ENCODE measurements at places on chromosomes 6 and 20. TPM values are rescaled to one million over a fixed set of nuclear protein-coding genes. Genes with fewer than 3 reads are reported as not detected.

Gene USP49
- total RNA-seq: 2.2 TPM

Gene VPS16
- total RNA-seq: 44.0 TPM

Gene BHLHE23
- not detected for total RNA-seq

Gene MUCL3
- total RNA-seq: not detected

Gene PRSS35
- total RNA-seq: 1.2 TPM

Gene SLC4A11
- 3.3 TPM for total RNA-seq

Gene HLA-DOB
- total RNA-seq: 0.37 TPM

Gene CABLES2
- total RNA-seq: 2.7 TPM

Gene LY6G6C
- total RNA-seq: not detected

Gene RHAG
- total RNA-seq: 0.25 TPM

Gene MEI4
- not detected for total RNA-seq

Gene ZNF311
- total RNA-seq: 1.4 TPM

Gene FAXC
- total RNA-seq: 21.9 TPM

Gene OR2H2
- not detected for total RNA-seq

Gene OPRL1
- 1.1 TPM for total RNA-seq

Gene BPIFA1
- not detected for total RNA-seq

Gene ZNF512B
- 11.1 TPM for total RNA-seq

Gene HMGN3
- total RNA-seq: 72.4 TPM

Gene FLRT3
- 0.96 TPM for total RNA-seq

Gene ADGRB3
- 8.9 TPM for total RNA-seq

Gene PHACTR3
- total RNA-seq: 0.59 TPM

Gene SLCO4A1
- total RNA-seq: 19.4 TPM

Gene AKAP12
- 245 TPM for total RNA-seq
